Activated T-cell treated with anti-CD3 and anti-CD28 coated beads for 24 hours (primary cell): ENCODE measurements at places on chromosomes 3 and 15.

DNA sequence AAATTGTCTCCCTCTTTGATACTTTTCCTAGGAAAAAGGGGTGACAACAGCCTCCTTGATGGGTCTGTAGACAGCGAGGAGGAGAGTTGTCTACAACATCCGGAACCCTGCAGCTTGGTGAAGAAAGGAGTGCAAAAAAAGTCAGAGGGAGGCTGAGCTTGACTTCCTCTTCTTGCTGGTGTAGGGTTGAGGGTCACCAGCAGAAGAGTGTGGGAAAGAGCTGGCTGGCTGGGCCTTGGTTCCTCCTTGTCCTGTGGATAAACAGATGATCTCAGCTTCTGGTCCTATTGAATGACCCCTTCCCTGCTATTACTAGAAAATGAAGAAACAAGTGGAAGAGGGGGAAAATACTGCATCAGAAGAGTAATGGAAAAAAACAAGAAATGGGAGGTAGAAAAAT is 20.4 kb downstream of the SLC7A14 start:
- no peak for DNase-seq

GRCh38 chr3:183930086-183930485 is 45.4 kb upstream of the PARL start:
- DNase-seq: no peak

DNA sequence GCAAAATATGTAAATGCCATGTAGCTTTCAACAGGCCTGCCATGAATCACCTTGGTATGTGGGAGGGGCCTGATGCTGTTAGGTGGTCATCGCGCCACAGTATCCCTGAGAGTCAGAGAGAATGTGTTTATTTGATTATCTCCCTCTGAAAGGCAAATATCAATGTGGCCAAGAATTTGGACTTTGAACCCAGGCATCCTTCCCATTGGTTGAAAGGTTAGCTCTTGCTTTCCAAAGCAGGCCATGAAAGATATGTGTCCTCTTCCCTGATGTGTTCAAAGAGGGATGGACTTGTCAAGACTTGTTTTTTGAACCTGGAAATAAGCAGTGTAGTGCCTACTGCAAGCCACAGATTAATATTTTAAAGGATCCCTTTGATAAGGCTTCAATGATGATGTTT is 36.7 kb downstream of the SRP14 start:
- DNase-seq: no peak

DNA sequence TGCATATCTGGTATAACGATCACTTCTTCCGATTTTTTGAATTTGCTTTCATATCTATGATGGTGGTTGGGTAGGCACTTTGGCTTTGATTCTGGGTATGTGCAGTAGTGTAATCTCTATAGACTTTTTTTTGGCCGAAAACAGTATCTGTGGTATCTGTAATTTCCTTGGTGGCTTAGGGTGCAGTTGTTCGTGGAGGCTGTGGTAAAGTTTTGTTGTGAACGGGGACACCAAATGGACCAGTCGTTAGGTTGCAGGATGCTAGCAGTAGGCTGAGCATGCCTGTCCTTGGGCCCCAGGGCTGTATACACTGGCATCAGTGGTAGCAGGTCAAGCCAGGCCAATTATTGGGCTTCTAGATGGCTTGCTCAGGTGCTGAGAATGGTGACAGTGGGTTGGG is 55.2 kb downstream of the CCDC66 start:
- DNase-seq: no peak

DNA sequence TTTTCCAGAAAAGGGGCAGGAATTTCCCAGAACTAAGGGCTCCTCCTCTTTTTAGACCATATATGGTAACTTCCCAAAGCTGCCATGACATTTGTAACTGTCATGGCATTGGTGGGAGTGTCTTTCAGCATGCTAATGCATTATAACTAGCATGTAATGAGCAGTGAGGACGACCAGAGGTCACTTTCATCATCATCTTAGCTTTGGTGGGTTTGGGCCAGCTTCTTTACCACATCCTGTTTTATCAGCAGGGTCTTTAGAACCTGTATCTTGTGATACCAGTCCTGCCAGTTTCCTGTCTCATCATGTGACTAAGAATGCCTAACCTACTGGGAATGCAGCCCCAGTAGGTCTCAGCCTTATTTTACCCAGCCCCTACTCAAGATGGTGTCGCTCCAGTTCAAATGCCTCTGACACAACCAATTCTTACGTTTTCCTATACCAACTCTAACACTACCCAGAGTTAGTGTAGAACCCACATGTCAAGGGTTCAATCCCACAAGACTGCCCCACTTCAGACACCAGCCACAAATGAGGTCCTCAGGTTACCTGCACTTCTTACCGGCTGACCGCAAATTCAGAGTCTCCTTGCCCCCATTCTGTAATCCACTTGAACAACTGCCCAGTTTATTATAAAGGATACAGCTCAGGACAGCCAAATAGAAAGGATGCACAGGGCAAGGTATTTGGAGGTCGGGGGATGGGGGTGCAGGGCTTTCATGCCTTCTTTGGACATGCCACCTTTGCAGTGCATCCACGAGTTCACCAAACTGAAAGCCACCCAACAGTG is 17.7 kb downstream of the FOXB1 start:
- DNase-seq: no peak

GRCh38 chr3:34724916-34725499 is 914.3 kb upstream of the ARPP21 start:
- DNase-seq: no peak

- DNase-seq: no peak
Measured at GRCh38 chr3:128546646-128547045, 53.6 kb upstream of the GATA2 start.

- no peak for DNase-seq
Measured at GRCh38 chr15:96977886-96978285, 647.4 kb downstream of the NR2F2 start.

- DNase-seq: no peak
Measured at GRCh38 chr3:81173514-81173913, 587.9 kb downstream of the GBE1 start.

DNA sequence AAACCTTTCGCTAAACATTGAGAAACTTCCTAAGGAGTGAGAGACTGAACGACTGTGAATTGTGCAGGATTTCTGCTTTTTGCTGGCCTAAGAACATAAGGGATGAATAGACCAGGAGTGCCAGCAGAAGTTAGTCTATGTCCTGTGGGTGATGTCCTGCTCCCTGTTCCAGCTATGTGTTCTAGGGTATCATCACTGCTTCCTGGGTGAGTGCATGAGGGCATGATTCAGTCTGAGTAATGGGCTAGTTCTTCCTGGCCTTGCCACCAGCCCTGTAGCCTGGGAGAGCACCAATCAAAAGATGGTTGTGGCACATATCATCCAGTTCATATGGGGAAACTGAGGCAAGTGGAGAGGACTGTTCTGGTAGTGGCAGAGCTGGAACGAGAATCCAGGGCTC is 153.9 kb upstream of the TPM1 start:
- DNase-seq: no peak

DNA sequence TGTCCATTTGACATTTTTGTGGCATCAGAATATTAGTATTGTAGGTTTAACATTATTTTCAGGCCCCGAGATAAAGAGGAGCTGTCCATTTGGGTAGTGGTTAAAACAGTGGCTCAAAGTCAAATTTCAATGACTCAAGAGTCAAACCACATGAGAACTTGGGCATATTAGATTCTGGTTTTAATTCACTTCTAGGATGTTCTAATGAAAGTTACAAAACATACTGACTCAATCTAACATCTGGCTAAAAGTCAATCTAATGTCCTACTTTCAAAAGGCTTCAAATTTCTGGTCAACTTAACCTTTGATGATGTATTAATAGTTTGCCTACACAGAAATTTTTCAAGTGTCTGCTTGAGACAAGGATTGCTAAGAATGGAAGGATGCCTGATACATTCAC is 112.4 kb downstream of the ABI3BP start:
- DNase-seq: no peak

DNA sequence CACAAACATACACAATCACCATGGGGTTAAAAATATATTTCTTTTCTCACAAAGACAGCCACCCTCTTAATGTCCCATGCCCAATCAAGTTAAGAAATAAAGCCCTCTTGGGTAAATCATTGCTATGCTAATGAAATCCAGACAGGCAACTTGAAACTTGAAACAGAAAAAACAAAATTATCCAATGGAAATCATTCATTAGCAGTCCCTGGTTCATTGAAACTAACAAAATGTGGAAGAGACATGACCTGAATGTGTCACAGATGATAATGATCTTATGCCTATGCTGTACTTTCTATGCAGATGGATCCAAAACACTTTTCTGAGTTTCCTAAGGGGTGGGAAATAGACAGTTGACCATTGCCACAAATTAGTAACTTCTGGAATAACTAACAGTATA is 983.7 kb downstream of the MCTP2 start:
- DNase-seq: no peak

- no peak for DNase-seq
Measured at GRCh38 chr3:37526511-37526910, 335.2 kb upstream of the CTDSPL start.

- no peak for DNase-seq
Measured at GRCh38 chr15:92656089-92656488, 514 bp upstream of the FAM174B start.

DNA sequence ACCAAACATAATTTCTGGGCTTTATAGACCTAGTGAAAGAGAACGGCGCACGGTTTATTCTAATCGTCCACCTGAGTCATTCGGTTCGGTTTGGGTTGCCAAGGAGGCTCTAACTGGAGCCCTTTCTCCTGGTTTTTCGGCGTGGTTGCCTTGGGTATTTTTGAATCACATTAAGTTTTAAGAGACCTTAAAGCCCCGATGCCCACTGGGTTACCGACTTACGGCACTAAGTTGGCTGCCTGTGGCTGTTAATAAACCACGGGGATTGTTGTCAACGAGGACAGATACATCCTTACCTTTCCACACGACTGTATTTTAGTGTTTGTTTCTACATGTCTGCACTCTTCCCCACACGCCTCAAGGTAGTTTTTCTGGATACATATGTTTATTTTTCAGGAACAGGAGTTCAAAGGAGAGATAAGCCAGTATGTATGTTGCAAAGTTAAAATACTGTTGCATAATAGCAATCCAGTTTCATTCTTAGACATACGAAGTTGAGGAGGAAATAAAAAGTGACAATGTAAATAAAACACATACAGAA is 1.2 kb upstream of the ANP32A start:
- DNase-seq: no peak

GRCh38 chr3:60630953-60631352 is 620.3 kb downstream of the FHIT start:
- DNase-seq: no peak

DNA sequence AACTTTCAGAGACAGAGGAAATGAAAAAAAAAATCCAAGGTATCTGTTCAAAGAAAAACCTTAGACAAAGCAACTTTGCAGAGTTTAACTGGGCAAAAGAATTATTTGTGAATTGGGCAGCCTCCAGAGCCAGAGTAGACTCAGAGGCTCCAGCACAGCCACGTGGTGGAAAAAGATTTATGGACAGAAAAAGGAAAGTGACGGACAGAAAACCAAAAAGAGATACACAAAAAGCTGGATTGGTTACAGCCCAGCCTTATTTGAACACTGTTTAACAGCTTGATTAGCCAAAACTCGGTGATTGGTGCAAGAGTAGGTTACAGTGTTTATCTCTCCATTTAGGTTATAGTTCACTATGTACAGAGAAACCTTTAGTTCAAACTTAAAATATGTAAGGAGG is 23.7 kb upstream of the GPD1L start:
- no peak for DNase-seq

- no peak for DNase-seq
Measured at GRCh38 chr3:194877291-194878119, 191.8 kb downstream of the FAM43A start.

DNA sequence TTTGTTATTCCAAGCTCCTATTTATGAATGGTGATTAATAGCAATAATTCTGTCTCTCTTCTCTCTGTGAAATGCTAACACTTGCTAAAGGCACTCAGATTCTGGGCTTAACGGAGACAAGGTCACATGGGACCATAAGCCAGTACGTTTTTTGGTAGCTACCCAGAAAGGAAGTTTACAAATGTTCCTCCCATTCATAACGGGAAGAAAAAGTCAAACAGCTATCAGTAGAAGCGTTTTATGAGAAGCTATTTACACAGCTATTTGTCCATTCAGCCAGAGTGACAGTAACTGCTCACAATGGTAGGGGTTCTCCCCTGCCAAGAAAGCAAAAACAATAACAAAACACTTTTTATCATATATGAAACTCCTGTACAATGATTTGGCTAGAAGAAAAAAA is 51.5 kb downstream of the ZMAT3 start:
- DNase-seq: no peak

GRCh38 chr3:178382449-178383061 is 153.7 kb upstream of the KCNMB2 start:
- no peak for DNase-seq

- no peak for DNase-seq
Measured at GRCh38 chr3:57971975-57972374, 36.2 kb upstream of the FLNB start.

- no peak for DNase-seq
Measured at GRCh38 chr3:106006001-106006400, 137.2 kb upstream of the CBLB start.

DNA sequence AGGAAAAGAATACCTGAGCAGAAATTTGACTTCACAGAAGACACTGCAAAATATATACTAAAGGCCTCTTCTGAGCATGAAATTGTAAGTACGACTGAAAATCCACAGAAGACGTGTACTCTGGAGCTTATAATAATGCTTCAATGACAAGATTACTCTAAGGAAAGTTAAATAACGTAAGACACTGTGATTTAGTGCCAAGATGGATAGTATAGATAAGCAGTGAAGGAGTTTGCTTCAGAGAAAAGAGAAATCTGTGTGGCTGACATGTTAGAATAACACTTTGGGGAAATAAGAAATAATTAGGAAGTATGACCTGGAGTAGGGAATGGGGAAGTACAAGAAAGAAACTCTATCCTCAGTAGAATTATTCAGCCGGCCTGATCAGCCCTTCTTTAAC is 28.9 kb downstream of the ALDH1A2 start:
- DNase-seq: no peak

DNA sequence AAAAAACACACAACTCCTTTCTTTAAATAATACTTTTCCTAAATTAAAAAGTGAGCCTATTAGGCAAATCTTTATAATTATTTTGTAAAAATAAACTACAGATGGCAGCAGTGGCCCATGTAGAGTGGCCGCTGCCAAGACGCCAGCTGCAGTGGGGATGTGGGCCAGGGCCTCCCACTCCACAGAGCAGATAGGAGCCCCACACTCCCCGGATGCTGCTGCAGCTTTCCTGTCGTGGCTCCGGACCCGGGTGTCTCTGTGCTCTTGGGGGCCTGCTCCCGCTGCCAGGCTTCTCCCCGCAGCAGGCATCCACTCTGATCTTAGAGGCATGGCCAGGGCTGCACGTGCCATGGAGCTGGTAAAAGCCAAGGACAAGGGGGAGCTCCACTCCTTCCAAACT is 67.5 kb downstream of the PROS1 start:
- no peak for DNase-seq
